CD4-positive, alpha-beta T cell treated with Interleukin-2 at 100 ng/mL for 4 hours (primary cell): ENCODE measurements at places on chromosomes 2 and 18.

DNA sequence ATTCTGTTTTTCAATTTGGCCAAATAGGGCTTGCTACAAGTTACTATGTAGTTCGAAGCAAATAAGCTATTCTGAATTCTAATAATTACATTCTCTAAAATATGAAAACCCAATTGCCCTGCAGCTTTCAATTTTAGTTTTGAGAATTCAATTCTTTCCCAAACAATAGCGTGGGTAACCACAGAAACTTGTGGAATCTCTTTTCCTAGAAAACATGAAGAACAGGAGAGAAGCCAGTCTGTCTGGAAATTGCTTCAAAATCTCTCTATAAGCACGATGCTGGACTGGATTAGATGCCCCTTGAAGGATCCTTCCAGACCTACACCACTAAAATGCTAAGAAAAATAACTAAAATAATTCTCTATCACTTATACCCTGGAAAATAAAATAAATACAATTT lies 115.0 kb downstream of the THADA start:
- DNase-seq = no peak

DNA sequence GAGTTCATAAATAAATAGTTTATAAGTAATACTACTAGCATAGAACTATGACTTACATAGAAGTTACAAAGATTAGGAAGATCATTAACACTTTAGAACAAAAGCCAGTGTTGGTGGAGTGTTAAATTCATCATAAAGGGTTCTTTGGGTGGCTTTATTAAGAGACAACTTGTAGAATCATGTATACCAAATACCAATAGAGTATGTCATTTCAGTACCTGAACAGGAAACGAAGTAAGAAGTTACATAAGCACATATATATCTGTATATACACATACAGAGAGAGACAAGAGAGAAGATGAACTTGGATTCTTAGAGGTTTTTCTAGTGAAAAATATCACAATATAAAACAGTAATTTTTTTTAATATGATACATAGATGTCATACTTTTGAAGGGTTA lies 82.5 kb upstream of the OTX1 start:
- DNase-seq = no peak

DNA sequence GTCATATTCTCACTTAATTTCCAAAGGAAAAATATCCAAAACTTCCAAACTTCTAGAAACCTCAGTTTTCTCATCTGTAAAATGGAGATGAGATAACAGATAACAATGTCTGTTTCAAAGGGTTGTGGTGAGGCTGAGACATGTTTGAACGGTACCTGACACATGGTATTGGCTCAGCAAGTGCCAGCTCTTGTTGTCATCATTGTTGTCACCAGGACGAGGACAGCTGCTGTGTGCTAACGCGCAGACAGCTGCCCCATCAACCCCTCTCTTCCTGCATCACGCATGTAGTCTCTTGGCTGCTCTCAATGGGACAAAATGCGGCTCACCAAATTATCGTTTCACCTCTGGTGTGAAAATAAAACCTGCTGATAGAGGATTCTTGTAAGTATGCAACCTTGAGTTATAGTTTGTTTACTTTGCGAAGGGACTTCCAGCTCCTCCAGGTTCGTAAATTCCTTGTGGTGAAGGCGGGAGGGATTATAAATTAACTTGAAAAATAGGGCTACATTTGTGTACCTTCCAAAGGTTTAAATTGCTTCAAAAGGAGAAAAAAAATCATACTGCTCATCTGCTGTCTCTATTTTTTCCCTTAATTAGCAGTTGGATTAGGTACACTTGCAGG lies 605.4 kb downstream of the BCL11A start:
- DNase-seq = no peak

DNA sequence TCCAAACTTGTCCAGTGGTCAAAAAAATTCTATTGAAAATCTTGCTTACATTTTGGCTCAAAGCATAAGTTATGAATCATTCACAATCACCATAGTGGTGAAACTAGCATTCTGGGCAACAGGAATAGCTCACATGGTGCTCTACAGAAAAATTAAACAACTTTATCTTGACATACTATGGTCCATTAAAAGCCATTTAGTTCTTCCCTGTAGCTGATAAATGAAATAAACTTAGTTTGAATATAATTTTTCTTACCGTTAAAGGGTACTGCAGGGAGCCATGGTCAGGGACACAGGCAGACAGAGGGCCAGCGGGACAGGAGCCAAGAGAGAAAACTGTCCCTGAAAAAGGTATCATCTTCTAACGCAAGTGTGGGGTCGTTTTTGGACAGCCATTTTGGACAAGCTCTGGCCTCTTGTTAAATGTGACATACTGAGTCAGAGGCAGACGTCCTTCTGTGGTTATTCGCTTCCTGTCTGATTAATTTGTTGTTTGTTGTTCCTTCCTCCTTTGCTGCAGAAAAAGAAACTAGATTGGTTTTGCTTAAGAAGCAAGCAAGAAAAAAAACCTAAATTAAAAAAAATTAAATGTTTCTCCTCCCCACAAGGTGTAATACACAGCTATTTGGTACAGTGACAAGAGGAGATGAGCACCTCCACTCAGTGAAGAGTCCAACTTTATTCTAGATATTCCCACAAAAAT lies at the start of gene WIPF1:
Gene WIPF1 (minus strand): TSS at position 460 of the 703 bp plus-strand sequence. CDS start 12,231 bp downstream, outside the sequence.
- peak; percentile 84 for DNase-seq

- DNase-seq = no peak
These were observed 125.6 kb upstream of the CDC42EP3 start for GRCh38 chr2:37797081-37797480.

DNA sequence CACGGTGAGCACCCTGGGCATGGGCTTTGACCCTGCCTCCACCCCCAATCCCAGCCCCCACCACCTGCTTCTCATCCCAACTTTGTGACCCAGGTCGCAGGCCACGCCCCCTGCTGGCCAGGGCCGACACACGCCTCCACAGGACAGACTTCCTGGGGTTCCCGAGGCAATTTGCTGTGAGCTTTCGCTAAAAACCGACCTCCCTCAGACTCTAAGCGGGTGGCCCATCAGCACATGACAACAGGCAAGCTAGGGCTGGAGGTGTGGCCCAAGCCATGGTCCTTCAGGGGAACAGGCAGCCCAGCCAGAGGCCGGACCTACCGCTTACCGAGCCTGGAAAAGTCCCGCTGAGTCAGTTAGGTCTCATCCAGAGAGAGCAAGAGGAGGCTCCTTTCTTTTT lies 31.9 kb downstream of the C1QL2 start:
- DNase-seq = peak; percentile 8
